Colonic mucosa (tissue), 4 donors: ENCODE measurements at places on chromosomes 7 and 10. TPM values are rescaled to one million over a fixed set of nuclear protein-coding genes. Genes with fewer than 3 reads are reported as not detected.

AGMO gene
- total RNA-seq: 0.37 TPM

MMP21 gene
- total RNA-seq: not detected

GRCh38 chr7:39073432-39073831, 95.7 kb downstream of the POU6F2 start:
- no peaks in the 10 kb centered on the region for H3K36me3 ChIP-seq
- no peak for DNase-seq
- H3K27ac ChIP-seq: no peak overlapping the region
- no peaks in the 10 kb centered on the region for H3K27me3 ChIP-seq
- H3K4me3 ChIP-seq: no peak overlapping the region

DNA sequence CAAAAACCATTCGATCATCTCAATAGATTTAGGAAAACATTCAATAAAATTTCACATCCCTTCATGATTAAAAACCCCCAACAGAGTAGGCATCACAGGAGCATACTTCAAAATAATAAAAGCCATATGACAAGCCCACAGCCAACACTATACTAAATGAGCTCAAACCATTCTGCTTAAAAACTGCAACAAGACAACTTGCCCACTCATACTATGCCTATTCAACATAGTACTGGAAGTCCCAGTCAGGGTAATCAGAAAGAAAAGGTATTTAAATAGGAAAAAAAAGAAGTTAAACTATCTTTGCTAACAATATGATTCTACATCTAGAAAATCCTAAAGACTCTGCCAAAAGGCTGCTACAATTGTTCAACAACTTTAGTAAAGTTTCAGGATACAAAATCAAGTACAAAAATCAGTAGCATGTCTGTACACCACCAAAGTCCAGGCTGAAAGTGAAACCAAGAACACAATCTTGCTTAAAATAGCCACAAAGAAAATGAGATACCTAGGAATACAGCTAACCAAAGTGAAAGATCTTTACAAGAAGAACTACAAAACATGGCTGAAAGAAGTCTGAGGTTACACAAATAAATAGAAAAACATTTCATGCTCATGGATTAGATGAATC, 882.6 kb downstream of the GRM8 start:
- H3K4me3 ChIP-seq: no peak overlapping the region
- DNase-seq: no peak
- H3K27ac ChIP-seq: no peak overlapping the region
- no peaks in the 10 kb centered on the region for H3K36me3 ChIP-seq
- H3K4me1 ChIP-seq: no peaks in the 10 kb centered on the region

DNA sequence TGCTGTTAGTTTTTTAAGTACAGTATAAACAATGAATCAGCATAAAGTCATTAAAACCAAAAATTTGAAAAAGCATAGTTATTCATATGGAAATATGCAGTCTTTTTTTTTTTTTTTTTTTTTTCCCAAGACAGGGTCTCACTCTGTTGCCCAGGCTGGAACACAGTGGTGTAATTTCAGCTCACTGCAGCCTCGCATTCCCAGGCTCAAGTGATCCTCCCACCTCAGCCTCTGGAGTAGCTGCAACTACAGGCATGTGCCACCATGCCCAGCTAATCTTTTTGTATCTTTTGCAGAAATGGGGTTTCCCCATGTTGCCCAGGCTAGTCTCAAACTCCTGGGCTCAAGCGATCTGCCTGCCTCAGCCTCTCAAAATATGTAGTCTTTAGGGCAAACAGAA, 182.0 kb downstream of the SEMA3E start:
- no peak overlapping the region for H3K27ac ChIP-seq
- H3K4me3 ChIP-seq: no peak overlapping the region
- H3K36me3 ChIP-seq: no peaks in the 10 kb centered on the region
- H3K4me1 ChIP-seq: no peaks in the 10 kb centered on the region

DNA sequence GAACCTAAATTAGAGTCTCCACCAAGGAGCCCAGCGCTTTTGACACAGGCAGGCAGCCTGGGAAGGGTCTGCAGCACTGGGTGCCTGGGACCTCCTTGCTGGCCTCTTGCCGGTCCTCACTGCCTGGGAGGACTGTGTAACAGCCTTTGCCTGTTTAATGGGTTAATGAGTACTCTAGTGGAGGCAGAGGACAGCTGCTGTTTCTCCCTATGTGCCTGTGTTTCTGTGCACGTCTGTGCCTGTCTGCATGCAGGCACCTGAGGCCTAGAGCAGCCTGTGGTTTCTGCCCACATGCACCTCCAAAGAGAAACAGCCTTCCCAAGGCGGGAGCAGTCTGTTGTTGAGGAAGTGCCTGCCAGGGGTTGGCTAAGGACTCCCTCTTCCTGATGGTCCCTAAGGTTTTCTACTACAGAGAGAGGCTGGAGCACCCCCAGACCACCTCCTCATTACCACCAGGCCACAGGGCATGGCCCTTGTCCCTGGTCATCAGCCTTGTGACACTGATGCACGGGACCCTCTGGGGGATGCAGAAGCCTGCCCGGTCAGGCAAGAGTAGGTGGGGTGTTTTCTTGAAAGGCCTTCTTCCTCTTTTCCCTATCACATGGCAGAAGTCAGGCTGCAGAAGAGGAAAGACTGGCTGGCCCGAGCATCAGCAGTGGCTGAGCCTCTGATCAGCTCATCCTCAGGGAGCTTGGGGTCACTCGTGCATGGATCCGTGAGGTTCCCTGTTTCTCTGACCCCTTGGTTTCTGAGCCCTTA, 14.2 kb downstream of the SLC29A3 start:
- no peaks in the 10 kb centered on the region for H3K27me3 ChIP-seq
- no peaks in the 10 kb centered on the region for H3K36me3 ChIP-seq
- H3K27ac ChIP-seq: no peak overlapping the region
- no peak for DNase-seq

DNA sequence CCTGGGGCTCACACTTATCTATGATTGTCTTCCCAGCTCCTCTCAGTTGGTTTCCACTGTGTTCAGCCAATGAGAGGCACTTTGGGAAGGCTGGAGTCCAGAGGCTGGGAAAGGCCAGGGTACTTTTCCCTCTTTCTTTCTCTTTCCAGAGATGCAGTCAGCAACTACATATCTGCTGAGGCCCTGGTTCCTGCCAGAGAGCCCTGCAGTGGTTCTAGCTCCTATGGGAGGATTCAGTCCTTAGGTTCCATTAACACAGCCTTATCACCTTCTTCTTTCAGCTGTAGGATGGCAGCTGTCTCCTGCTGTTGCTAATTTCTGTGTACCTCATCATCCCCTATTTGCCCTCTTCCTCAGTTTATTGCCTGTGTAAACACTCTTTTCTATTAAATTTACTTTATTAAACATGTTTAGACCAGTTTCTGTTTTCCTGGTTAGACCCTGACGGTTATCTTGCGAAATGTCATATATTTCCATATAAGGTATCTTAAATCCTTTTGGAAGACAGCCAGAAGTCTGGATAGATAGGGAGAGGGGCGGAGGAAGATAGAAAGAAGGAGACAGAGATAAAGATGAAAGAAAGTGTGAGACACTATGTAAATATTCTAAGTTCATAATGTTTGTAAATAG, 100.3 kb downstream of the HGF start:
- no peak overlapping the region for H3K4me3 ChIP-seq
- H3K4me1 ChIP-seq: no peaks in the 10 kb centered on the region
- no peak overlapping the region for H3K27ac ChIP-seq

DNA sequence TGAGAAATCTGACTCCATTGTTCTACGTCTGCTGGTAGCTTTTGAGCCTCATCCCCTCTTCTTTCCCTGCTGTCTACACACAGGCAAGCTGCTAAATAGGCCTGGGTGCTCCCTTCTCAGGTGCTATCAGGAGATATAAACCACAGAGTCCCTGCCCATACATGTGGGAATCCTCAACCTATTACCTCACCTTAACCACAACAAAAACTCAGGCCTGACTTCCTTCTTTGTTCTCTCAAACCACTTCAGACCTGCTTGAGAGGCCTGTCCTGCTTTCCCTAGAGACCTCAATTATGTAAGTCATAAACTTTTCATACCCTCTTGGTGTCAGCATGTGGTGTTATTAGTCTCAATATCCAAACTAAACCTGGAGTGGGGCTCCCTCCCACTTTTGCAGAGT, 75.0 kb upstream of the MAGI2 start:
- H3K4me1 ChIP-seq: no peaks in the 10 kb centered on the region
- no peaks in the 10 kb centered on the region for H3K36me3 ChIP-seq
- H3K27me3 ChIP-seq: no peaks in the 10 kb centered on the region
- no peak overlapping the region for H3K27ac ChIP-seq
- H3K4me3 ChIP-seq: no peak overlapping the region

DNA sequence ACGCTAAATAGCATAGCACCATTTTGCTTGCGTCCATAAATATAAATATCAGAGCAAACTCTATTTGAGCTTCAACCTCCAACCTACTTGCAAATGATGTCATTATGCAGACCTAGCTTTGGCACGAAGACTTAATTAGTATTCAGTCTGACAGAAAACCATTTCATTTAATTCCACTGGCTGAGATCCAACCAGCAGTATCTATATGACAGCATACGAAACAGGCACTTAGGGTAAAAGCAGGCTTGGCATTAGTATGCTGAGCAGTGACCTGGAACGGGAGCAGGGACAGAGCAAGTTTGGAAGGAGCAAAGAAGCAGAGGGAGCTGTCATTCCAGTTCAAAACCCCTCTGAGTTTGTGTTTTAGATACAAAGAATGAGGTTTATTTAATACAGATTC, 312.5 kb upstream of the CHRM2 start:
- H3K36me3 ChIP-seq: no peaks in the 10 kb centered on the region
- H3K27me3 ChIP-seq: no peaks in the 10 kb centered on the region
- H3K27ac ChIP-seq: no peak overlapping the region

GRCh38 chr10:47364366-47364765, 16.2 kb downstream of the RBP3 start:
- H3K4me3 ChIP-seq: no peak overlapping the region
- no peak overlapping the region for H3K27ac ChIP-seq
- no peaks in the 10 kb centered on the region for H3K36me3 ChIP-seq
- H3K27me3 ChIP-seq: no peaks in the 10 kb centered on the region
